ENCODE measurements at places on chromosomes 7 and 10. TPM values are rescaled to one million over a fixed set of nuclear protein-coding genes. Genes with fewer than 3 reads are reported as not detected.

- DNase-seq = no peak
These were observed 132.9 kb downstream of the BICC1 start for GRCh38 chr10:58645416-58646146.

GRCh38 chr7:153838591-153838990, 213.6 kb upstream of the DPP6 start:
- no peak for DNase-seq

DNA sequence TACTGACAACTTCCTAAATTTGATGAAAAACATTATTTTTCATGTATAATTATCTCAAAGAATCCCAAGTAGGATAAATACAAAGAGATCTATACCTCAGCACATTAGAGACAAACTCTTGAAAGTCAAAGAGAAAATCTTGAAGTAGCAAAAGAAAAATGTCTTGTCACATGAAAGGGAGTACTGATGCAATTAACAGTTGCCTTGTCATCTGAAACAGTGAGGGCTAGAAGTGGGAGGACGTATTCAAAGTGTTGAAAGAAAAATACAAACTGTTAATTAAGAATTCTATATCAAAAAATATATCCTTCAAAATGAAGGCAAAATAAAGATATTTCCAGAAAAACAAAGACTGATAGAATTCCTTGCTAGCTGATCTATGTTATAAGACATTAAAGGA, 35.5 kb upstream of the ARHGAP22 start:
- DNase-seq = no peak

Gene AKR1E2
- 3.3 TPM for total RNA-seq

Gene JCAD
- total RNA-seq = 2.3 TPM

Gene SEMA3D
- 7.2 TPM for total RNA-seq
